ENCODE measurements at places on chromosomes 12 and 14.

- peak; percentile 13 for DNase-seq
Observed at GRCh38 chr14:103910262-103910935, 17.9 kb upstream of the TDRD9 start.

DNA sequence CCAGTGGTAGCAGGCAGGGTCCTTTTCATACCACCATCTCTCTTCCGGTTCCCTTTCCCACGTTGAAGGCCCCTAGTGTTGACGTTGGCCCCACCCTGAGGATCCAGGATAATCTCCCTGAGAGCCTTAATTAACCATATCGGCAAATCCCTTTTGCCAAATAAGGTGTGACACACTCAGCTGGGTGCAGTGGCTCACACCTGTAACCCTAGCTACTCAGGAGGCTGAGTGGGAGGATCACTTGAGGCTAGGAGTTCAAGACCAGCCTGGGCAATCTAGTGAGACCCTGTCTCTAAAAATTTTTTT is 2.8 kb upstream of the TMEM119 start:
- DNase-seq = no peak

- DNase-seq = no peak
Observed at GRCh38 chr12:1481906-1482305, 112.5 kb downstream of the FBXL14 start.

- no peak for DNase-seq
Observed at GRCh38 chr12:29216266-29216665, 67.2 kb downstream of the FAR2 start.

DNA sequence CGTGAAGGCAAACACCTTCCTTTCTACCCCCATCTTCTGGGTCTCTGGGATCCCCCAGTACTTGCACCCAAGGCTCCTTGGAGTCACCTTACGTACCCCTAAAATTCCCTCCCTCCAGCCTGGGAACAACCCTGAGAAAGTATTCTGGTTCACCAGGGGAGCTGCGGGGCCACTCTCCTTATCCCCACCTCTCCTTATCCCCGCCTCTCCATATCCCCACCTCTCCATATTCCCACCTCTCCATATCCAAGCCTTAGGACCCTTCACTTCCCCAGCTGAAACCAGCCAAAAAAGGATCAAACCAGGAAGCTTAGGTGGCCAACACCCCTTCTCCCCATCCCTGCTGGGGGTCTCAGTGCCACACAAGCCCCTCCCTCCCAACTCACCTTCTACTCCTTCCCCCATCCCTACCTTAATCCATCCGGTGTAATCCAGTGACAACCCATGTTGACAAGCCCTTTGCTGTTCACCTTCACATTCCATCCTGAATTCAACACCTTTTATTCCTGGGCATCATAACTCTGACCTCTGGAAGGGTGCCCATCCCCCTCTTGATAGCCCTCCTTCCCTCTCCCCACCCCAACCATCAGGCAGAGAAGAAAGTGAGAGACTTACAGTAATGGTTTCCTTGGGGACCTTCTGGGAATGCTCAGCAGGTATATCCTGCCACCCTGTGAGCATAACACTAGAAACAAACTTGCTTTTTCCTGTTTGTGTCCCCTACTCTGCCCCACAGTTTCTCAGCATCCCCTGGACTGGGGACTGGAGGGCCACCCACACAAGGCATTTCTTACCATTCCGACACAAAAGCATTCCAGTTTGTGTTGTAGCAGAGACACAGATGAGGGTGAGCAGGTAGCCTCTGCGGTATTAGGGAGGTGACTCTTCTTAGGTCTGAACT is 1.6 kb upstream of the MSI1 start:
- no peak for DNase-seq

GRCh38 chr14:26872515-26873361 is 274.9 kb upstream of the NOVA1 start:
- DNase-seq = no peak

DNA sequence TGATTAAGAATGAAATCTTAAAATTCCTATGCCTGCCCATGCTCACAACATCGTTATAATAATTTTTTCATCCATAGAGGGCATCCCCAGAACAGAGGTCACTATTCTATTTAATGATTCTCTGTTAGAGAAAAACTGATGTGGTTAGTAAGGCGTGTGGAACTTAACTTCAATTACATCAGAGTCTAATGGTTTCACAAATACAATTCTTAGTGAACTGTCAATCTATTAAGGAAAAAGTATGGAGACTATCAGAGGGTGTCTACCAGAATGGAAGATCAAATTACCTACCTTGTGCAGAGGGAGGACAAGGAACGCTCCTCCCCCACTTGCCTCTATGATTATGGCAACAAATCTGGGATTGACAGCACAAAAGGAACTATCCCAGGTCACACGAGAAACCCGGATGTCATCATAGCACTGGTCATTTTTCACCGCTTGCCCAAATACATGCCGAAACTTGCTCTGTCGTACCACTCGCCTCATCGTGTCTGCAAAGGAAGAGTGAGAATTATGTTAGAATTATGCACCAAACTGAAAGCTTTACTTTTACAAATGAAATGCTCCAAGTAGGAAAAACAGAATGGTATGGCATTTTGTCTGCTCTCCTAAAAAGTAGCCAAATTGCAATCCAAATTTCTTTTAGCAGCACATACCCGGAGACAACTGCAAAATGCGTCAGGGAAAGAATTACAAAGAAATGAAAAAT is 30.3 kb downstream of the CORO1C start:
- DNase-seq = no peak

DNA sequence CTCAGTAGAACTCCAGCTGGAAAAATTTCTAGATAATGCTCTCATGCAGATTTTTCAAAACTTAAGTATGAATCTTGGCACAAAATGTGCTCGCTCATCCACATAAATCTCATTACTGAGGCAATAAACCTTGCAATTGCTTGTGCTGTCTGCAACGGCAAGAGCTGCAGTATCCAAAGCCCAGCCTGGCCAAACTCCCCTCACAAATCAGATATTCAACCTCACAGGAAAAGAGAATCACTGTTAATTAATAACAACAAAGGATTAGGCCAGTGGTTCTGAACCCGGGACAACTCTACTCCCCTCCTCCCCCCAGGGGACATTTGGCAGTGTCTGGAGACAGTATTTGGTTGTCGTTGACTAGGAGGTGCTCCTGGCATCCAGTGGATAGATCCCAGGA is 19.2 kb upstream of the CORO1C start:
- DNase-seq = no peak

DNA sequence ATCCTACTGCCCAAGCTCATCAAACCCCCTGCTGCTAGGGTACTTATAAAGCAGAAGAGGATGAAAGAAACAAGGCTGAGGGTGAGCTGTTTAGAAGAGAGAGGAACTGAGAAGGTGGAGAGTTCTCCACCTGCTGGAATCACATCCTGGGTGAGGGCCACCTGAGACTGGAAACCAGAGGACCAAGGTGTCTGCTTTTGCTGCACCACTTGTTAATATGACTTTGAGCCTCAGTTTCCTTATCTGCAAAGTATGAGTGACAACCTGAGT is 203.2 kb upstream of the SSTR1 start:
- DNase-seq = no peak

DNA sequence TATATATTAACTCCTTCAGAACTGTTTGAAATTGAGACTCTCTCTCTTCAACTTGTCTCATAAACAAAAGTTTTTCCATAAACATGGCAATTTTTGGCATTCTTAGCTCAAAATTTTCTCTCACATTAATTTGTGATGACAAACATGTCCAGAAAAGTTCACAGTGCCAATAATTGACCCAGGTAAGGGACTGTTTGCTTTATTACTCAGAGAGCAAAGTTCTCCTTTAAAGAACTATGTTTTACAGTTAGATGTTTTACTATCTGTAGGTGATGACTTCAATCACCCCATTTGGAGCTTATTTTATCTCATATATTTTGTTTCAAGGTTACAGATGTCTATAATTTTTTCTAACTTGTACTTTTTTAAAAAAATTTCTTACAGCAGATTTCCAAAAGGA is 855.6 kb downstream of the SLC16A7 start:
- DNase-seq = no peak

- DNase-seq = no peak
Observed at GRCh38 chr14:96823652-96824051, 26.5 kb downstream of the VRK1 start.

DNA sequence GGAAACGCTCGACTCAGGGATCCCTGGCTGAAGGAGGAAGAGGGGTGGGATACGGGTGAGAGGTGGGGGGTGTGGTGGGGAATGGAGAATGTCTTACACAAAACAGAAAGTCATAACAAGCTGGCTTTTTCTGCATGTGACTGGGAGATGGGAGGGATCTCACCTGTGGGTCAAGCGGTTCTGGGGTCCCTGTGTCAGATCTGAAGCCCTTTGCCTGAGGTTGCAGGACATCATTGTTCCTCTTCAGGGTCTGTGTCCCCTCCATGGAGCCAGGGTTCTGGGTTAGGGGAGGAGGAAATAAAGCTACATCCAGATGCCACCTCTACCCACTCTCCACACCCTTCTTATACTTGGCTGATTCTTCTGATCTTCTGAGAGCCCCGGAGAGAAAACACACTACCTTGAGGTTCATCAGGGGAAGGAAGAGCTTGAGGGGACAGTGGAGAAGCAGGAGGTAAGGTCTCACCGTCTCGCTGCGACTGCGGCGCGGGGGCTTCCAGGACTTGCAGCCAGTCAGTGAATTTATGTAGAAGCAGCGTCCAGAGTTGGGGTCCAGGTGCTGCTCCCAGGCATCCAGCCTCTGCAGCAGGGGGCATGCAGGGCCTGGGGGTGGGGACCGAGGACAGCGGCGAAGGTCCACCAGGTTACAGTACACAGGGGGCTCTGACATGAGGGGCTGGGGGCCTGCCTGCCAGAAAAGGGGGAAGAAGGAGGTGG is 2.5 kb downstream of the ARHGAP9 start:
- no peak for DNase-seq

DNA sequence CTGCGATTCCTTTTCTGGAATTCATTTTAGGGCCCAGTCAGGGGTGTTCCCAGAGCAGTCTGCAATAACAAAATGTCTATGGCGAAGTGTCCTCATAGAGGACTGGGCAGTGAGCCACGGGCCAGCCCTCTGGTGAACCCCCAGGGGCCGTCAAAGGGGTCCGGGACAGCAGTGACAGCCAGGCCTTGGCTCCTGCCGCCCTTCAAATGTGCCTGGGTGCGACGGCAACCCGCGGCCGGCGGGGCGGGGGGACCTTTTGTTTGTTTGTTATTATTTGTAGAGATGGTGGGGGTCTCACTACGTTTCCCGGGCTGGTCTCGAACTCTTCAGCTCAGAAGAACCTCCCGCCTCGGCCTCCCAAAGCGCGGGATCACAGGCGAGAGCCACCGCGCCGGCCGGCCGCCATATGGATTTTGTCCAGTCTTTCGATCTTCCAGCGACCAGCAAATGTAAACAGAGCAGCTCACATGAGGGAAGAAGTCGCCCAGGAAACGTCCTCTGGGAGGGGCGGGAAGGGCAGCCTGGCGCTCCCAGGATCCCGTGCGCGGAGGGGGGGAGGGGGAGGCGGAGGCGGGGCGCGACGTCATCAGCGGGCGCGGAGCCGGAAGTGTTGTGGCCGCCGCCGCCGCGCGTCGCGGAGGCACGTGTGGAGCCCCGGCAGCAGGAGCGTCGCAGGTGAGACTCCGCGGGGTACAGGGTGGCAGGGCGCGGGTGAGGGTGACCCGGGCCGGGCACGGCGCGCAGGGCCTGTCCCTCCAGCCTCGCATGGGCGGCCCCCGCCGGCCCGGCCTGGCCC is at the start of gene TRMT61A:
Gene TRMT61A, plus strand, starts transcription at position 610 of the 796 bp plus-strand sequence. CDS start 783 bp downstream, outside the sequence.
- DNase-seq = peak; percentile 70

- no peak for DNase-seq
Observed at GRCh38 chr12:119788786-119789185, 88.3 kb downstream of the CIT start.

DNA sequence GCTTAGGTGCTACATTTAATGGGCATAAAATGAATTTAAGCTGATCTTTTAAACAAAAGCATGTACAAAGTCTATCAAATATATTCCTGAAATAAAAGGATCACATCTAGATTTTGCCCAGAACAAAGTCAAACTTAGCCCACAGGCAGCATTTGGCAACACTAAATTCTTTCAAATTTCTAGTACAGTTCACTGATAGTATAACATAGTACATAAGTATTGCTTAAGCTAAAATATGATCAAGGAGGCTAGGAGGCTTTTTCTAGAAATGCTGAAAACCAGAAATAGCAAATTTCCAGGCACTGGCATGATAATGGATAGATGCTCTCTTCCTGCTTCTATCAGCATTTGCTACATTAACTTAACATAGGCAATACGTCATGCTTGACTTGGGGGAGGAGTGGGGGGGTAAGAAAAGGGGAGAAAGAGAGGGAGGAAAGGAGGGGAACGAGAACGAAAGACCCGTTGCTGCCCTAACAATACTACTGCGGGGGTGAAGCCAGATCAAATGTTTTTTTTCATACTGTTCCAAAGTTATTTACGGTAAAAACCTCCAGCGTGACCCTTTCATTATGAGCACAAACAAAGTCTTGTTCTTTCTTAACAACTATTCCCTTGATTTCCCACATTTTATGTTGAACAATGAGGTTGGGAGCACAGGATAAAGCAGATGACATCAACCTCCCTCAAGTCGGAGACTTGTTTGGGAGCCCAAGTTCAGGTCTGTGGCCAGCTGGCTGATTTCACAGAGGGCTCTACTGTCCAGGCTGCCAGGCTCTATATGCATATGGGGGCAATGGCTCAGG is 10.6 kb downstream of the TMED10 start:
- no peak for DNase-seq

- no peak for DNase-seq
Observed at GRCh38 chr12:2644683-2645405, 149.9 kb upstream of the FKBP4 start.

- DNase-seq = no peak
Observed at GRCh38 chr12:62192903-62193250, 67.3 kb upstream of the USP15 start.

DNA sequence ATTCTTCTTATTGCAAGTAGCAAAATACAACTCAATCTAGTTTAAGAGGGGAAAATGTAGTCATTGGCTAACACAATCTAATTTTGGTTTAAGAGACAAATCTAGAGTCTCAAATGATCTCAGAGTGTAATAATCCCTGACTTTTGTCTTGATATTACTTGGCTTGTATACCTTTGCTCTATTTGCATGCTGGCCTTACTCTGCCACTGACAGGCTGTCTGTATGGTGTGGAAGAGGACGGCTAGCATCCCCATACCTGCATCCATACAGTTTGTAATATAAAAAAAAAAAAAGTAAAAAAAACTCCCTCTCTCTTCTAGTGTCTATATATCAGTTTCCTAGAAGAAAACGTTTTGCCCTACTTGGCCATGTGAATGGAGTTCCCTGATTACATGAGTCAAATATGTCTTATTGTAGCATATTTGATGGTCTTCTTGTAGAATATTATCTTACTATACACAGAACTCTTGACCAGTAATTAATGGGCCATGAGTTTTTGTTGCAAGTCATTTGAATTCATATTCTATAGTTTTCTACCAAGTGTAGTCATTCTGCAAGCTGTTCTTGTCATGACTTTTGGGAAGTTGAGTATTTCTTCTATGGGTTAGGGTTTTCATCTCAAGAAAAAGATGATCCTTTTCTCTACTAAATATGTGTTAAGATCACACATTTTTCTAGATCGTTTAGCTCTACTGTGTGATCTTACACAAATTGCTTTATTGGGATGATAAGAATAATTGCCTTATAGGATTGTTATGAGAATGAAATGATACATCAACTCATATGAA is 8.2 kb downstream of the HIF1A start:
- no peak for DNase-seq

GRCh38 chr14:29643433-29644211 is 284.0 kb downstream of the PRKD1 start:
- no peak for DNase-seq
